ENCODE measurements at places on chromosomes 3 and 15.

DNA sequence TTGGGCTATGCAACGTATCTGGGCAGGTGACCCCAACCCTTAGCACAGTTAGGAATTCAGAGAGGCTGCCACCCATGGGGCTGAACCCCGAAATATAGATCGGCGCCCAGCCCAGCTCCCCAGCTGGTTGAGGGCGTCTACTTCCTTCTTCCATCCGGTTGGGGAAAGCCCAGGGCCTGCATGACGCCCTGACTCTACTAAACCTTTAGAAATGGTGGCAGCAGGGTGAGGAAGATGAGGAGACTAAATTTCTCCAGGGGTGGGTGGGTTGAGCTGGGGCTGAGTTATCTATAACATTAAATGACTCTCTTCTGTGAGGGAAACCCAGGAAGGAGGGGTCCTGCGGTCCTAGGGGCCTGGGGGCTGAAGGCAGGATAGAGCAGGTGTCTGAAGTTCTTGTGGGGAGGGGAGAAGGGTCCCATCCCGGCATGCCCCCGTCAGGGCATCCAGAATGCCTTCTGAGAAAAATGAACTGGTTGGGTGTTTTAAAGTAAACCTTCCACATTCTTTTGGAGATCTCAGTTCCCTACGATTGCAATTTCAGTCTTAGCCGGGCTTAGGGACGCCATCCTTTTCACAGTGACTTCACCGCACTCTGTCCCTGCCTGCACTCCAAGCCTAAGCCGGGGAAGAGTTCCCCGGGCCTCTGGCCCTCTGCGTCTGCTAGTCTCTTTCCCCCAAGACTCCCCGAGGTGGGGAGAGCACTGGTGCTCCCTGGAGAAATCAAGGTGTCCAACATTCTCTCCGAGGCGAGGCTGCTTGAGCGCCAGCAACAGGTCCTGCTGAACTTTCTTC lies 28.5 kb downstream of the NR2F2 start:
- no peak for DNase-seq

GRCh38 chr3:125050488-125051090 lies 5.2 kb downstream of the HEG1 start:
- no peak for DNase-seq

GRCh38 chr15:40282147-40282868 lies 556 bp downstream of the ANKRD63 start:
- DNase-seq = no peak

- DNase-seq = no peak
These were observed 113.3 kb downstream of the TBC1D2B start for GRCh38 chr15:77964193-77964592.

GRCh38 chr15:57395292-57395691 lies 19.0 kb downstream of the CGNL1 start:
- DNase-seq = no peak

DNA sequence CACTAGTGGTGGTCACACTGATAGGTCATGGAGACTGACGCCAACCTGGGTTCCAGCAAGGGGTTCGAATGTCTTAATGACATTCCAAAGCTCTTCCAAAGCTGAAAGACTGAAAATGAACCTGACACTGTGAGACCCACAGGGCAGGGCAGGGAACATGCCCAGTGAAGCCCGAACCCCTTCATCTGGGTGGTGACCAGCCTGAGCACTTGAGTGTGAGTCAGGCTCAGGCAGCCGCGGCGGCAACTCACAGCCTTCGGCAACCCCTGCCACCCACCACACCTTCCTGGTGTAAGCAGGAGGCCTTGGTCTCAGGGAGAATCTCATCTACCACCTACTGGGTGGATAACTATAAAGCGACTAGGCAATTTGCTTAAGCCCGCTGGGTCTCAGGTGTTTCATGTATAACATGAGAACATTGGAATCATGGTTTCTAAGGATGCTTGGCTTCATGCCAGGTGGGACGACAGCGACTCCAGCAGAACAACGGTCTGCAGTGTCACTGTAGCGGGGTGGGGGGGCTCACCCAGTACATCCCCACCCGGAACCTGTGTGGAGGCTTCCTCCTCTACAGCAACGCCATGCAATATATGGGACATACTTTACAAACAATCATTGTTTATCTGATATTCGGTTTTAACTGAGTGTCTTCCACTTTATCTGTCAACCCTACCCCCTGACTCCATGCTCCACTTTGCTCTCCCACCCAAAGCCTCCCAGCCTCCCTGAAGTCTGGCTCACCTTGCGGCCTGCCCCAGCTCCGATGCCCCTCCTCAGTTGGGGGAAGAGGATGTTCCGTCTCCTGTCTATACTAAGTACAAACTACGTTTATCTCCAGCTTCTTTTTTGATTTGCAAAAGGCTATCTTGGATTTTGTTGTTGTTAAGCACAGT lies 125.0 kb upstream of the MEF2A start:
- no peak for DNase-seq

DNA sequence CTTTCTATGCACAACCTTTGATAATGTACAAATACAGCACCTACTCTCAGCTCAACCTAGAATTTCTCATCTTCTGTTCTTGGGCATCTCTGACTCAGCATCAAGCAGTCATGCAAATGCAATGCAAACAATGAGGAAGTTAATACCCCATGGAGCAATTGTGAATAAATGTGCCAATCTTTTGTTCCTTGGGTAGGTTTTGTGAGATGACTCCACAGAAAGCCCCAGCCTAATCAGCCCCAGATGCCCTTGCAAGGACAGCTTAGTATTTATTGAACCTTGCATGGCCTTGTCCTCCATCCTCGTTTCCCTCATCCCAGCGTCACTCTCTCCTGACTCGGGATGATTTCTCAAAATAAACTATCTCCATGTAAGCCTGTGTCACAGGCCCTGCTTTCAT lies 494.7 kb upstream of the NECTIN3 start:
- DNase-seq = peak; percentile 17

DNA sequence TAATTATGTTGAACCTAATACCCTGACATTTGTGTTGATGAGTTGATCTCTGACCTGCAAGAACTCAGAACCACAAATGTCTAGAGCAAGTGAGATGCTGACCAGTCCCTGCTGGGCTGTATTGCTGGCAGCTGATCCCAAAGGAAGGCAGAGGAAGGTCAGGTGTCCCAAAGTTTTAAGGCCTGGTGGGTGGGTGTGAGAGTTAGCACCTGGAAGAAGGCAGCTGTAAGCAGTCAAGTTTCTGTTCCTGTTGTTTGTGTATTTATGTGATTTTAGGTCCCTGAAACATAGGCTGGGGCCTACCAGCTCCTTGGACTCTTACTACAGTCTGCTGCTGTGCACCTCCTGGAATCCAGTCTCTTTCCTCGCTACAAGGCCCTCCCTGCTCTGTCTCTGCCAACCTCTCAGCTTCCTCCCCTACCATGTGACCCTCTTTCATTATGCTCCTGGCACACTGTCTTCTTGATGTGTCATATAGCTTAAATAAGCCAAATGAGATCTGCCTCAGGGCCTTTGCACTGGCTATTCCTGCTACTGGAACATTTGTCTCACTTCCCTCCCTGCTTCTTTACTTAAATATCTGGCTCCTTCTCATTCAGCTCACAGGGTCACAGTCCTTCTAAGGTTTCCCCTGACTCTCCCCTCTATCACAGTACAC lies 31.0 kb upstream of the ATOSA start:
- no peak for DNase-seq

DNA sequence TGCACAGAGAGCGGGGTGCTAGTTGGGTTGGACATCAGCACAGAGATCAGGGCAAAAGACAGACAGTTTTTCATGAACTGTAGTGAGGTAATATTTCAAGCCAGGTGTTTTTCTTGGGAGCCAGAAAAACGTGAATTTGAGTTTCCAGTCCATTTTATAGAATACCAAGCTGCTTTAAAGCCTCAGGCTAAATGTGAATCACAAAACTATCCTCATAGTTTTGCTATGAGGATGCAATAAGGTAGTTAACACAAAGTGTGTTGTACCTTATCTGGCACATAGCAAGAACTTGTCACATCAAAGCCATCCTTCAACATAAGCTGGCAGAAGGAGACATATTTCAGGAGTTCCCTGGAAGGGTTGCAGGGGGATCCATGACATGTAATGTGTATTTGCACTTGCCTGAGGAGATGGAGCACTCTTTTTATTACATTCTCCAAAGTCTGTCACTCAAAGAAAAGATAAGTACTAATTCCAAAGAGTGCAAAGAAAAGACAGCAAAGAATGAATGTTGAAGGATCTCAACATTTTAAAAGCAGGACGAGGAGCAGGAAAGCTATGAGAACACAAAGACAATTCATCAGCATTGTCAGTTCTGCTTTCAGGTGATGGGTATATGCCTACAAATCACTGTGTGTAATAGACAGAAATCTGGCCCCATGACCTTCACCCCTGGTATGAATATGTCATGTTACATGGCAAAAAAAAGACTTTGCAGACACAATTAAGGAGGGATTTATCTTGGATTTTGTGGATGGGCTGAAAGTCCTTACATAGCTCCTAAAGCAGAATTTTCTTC lies 1046.4 kb downstream of the NTRK3 start:
- no peak for DNase-seq

DNA sequence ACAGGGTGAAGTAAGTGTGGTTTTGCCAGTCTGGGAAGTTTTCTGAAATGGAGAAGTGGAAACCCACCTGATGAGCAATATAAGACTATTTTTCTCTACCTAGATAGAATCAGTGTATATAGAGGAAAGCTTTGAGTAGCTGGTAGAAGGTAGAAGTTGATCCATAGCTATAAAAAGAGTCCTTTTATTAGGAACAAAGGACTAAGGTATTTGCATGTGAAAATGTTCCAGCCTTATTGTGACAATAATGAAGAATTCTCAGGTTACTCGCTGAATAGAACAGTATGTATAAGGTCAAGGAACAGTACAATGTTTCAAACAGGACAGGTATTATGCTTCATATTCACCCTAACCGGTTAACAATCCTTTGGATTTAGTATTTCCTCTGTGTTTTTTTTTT lies 972.2 kb downstream of the OTOL1 start:
- no peak for DNase-seq

DNA sequence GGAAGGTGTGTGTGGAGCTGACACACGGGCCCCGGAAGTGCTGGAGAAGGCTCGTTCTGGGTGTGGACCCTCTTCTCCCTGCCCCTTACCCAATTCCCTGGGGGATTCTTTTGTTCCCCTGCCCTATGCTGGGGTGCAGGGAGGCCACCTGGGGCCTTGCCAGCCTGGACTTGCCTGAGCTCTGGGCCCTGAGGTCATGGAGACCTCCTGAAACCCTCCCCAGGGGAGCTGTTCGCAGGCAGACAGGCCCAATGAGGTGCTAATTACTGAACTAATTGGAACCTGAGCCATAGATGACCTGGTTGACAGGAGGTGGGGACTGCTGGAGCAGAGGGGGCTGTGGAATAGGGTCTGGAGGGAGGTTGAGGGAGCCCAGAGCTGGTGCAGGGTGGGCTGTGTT lies 9.4 kb upstream of the C15orf39 start:
- no peak for DNase-seq

GRCh38 chr15:78208341-78208844 lies 26.0 kb downstream of the ACSBG1 start:
- DNase-seq = no peak

GRCh38 chr15:70200511-70201424 lies 103.1 kb upstream of the TLE3 start:
- no peak for DNase-seq

GRCh38 chr15:56616551-56616950 lies 116.8 kb downstream of the ZNF280D start:
- DNase-seq = no peak

DNA sequence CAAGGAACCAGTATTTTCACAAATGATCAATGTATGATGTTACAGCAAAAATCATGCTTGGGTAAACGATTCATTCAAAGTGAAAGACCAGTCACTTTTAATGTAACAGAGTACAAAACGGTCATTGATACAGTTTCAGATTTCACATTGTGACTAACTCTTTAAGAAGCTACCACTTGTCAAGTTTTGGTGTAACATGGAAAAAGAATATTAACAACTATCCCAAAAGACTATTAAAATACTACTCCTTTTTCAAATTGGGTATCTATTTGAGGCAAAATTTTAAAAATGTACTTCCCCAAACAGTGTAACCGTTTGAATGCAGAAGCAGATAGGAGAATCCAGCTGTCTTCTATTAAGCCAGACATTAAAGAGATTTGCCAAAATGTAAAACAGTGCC lies 31.7 kb downstream of the AKAP13 start:
- DNase-seq = no peak

- DNase-seq = no peak
These were observed 48.9 kb upstream of the GMNC start for GRCh38 chr3:190911382-190911781.

DNA sequence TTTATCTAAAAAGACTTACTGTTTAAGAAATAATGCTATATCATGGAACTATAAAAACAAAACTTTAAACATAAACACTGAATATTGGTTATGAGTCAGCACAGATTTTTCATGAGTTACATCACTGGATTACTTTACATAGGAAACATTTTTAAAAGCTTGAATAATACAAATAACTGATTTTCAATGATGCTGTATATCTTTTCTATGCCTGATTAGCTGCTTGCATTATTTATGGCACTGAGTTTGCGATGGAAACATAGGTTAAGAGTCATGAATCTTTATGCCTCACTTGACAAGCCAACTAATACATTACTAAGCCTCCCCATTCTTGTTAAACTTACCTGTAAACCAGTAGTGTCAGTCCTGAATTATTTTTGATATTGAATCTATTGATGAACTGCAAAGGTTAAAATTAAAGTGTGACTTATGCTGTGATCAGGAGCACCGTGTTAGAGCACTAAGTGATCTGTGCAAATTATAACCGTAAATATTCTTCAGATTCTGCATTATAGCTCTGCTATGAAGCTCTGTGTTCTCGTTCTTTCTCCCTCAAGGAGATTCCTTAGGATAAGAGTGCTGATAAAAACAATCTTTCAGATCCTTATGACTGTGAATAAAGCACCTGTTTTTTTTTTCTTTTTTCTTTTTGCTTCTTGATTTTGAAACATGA lies 437.3 kb upstream of the BCHE start:
- DNase-seq = no peak

GRCh38 chr15:52518487-52519371 lies 10.0 kb downstream of the MYO5A start:
- no peak for DNase-seq

GRCh38 chr15:90950676-90951075 lies 4.0 kb upstream of the RCCD1 start:
- no peak for DNase-seq

DNA sequence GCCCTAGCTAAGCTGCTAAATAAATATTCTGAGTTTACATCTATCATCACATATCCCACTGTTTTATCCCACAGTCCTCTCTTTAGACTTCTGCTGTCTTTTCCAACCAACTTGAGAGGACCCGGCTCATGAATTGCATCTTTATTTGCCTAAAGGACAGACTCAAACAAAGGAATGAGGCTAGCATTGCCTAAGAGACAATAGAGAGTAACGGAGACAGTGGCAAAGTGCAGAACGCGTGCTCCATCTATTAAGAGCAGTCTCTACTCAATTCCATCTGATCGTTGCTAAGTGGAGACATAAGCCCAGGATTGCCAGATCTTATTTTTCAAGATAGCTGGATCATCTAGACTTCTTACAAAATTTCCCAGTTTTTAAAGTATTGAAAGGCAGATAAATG lies 2.3 kb downstream of the ADAMTSL3 start:
- no peak for DNase-seq
